ENCODE measurements at places on chromosomes 2 and 18.

- no peak for DNase-seq
These were observed 692.0 kb upstream of the FAM98A start for GRCh38 chr2:34291076-34291475.

DNA sequence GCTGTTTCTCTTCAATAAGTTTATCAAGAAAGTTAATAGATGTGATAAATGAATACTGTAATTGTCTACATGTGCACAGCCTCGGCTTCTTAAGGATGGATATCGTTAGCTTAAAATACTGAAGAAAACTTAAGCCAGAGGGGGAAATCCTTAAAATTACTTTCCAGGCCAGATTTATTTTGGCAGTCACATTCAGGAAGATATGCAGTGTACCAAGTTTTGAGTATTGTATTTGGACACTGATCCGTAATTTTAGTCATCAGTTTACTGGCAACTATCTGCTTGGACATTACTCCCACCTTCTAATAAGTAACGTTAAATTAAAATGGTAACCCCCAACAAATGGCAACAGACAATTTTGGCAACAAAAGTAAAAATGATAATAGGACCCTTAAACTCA, 770.0 kb upstream of the ZEB2 start:
- DNase-seq: no peak

DNA sequence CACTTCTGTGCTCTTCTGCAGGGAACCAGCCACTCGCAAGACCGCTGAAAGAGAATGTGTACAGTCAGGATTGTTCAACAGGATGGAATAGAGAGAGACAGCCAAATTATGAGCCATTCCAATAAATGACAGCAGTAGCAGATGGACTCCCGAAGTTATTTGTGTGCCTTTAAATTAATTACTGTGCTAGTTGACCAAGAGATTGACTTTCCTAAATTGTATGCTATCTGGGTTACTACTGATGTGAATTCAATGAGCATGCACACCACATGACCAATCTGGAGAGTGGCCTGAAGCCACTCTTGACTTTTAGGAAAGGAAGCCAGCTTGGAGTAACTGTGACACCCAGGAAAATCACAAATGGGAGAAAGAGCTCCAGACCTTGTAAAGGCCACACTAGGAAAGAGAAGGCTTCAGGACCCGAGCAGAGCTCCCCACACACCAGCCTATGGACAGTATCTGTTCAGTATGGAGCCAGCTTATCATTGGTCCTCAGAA, 52.8 kb downstream of the CHMP3 start:
- DNase-seq: no peak

GRCh38 chr2:38508311-38509039, 94.3 kb downstream of the HNRNPLL start:
- peak; percentile 78 for DNase-seq

- no peak for DNase-seq
These were observed 9.5 kb downstream of the ANO7 start for GRCh38 chr2:241197947-241198346.

- peak; percentile 74 for DNase-seq
These were observed 4.3 kb downstream of the ZBTB7C start for GRCh38 chr18:48404716-48405507.

DNA sequence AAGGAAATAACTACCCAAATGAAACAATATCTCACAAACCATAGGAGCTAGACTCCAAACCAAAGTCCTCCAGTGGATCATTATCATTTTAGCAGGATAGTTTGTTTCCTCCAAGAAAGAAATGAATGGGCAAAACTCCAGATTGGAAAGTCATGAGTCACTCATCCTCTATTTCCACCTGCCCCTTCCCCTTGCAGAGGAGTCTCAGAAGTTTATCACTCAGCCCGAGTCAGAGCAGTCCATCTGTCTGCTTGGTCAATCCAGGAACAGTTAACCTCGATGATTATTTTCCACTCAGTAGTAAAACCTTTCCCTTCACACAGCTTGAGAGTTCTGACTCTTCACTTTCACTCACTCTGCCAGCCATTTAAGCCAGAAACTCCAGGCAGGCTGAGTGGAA, 462.2 kb downstream of the BCL11A start:
- no peak for DNase-seq

DNA sequence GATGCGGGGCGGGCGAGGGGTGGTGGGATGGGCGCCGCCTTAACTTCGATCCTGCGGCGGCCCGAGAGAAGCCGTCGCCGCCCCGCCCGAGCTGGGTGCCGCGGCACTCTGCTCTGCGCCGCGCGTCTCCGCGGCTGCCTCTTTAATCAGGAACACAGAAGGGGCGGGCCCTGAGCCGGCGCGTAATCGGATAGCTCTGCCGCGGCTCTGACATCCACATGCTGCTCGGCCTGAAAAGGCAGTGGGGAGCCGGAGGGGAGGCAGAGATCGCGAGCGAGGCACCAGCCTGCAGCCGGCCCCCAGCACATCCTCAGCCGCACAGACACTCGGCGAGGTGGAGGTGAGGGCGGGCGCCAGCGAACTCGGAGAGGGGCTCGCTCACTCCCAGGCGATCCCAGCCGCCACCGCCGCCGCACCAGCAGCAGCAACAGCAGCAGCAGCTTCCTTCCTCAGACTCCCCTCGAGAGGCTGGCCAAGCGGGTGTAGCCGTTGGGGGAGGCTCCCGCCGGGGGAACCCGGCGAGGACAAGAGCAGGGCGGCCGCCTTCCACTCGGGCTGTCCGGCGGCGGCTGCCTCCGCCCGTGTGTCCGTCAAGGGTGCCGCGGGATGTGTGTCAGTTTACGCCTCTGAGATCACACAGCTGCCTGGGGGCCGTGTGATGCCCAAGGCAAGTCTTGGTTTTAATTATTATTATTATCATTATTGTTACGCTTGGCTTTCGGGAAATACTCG, at the start of gene NRP2:
Gene NRP2 (plus strand): TSS at position 263 of the 732 bp plus-strand sequence. CDS start 790 bp downstream, outside the sequence.
- peak; percentile 88 for DNase-seq
